Heart left ventricle (tissue), 16 donors: ENCODE measurements at places on chromosomes 4 and X. TPM values are rescaled to one million over a fixed set of nuclear protein-coding genes. Genes with fewer than 3 reads are reported as not detected.

Gene REPS2
- total RNA-seq: 7.4 TPM

Gene ZCCHC18
- 0.52 TPM for total RNA-seq

Gene TNIP3
- total RNA-seq: not detected

Gene PTCHD1
- total RNA-seq: 0.07 TPM

Gene RHOH
- not detected for total RNA-seq

Gene SLC16A2
- total RNA-seq: 11.9 TPM

Gene FAM236A
- not detected for total RNA-seq

Gene FRG2
- total RNA-seq: not detected

Gene GCNA
- 1.1 TPM for total RNA-seq

Gene DCAF12L1
- total RNA-seq: not detected

Gene SSX4
- not detected for total RNA-seq

Gene LARP1B
- 22.5 TPM for total RNA-seq

Gene RASGEF1B
- 1.8 TPM for total RNA-seq

Gene CDS1
- 0.44 TPM for total RNA-seq

Gene ALB
- total RNA-seq: 2.1 TPM

Gene BEX2
- total RNA-seq: 4.9 TPM

Gene MAOB
- total RNA-seq: 155 TPM

Gene SH3D19
- total RNA-seq: 173 TPM

Gene CLTRN
- 0.42 TPM for total RNA-seq

Gene TMEM35A
- not detected for total RNA-seq

Gene LAMTOR3
- total RNA-seq: 36.0 TPM

Gene UBA6
- total RNA-seq: 25.1 TPM

Gene MAGEB2
- total RNA-seq: not detected

Gene BRS3
- total RNA-seq: not detected

Gene CD38
- 2.8 TPM for total RNA-seq

Gene ODAPH
- total RNA-seq: not detected

Gene ADGRG2
- total RNA-seq: 0.56 TPM

Gene IL9R
- total RNA-seq: 0.16 TPM

Gene NEXMIF
- 0.66 TPM for total RNA-seq

Gene XAGE1B
- total RNA-seq: not detected

Gene CHIC1
- 16.9 TPM for total RNA-seq

Gene AP1S2
- 267 TPM for total RNA-seq

Gene SMS
- total RNA-seq: 70.3 TPM
